CD4-positive, alpha-beta memory T cell (primary cell): ENCODE measurements at places on chromosomes 3 and 15.

DNA sequence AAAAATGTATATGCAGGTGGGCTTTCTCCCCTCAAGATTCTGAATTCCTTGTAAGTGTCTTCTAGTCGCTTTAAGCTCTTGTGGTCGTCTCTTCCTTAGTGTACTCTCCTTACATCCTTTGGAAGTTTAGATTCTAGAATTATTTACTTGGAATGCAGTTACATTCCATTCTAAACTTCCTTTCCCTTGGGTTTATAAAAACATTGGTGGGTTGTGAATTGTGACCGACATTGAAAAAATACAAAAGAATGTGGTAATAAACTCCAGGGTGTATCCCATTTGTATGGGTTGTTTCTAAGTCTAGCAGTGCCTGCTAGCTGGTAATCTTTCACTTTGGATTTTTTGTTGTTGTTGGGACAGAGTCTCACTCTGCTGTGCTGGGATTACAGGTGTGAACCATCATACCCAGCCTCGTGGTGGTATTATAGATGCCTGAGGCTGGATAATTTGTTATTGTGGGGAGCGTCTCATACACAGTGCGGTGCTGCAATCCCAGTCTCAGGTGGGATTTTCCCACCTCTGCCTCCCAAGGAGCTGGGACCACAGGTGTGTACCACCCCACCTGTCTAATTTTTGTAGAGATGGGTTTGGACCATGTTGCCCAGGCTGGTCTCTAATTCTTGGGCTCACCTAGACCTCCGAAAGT lies 9.1 kb downstream of the CHD2 start:
- no peak for DNase-seq

DNA sequence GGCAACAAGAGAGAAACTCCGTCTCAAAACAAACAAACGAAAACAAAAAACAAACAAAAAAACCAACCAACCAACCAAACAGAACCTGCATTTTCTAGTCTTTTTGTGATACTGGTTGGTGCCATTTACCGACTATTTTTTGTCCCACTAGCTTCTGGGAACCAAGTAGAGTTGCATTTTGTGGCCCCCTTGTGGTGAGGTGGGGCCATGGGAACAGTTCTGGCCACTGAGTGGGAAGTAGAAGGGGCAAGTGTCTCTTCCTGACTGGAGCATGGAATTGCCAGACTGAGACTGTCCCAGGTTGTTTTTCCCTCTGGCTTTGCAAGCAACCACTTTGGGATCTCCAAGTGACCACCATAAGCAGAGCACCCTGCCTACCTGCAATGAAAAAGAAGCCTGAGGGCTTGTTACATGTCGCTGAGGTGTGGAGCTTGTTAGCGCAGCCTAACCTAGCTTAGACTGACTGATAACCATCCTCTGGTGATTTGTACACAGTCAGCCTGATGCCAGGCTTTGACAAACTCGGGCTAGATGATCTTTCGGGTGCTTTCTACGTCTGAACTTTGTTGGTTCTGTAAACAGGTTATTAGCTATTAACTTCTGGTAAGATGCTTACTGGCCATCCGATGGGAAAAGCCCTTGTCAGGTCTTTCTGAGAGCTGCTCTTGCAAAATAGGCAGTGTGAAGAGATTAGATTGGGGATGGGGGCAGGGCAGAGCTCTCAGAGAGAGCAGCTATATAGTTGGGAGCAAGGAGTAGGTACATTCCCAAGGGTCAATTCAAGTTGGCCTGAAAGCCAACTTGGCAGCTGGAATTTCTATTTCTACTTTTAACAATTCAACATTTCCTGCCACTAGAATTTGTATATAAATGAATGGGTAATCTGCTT lies 172.2 kb downstream of the SSR3 start:
- DNase-seq: no peak

GRCh38 chr15:99477791-99478471 lies 87.9 kb upstream of the MEF2A start:
- DNase-seq: no peak

GRCh38 chr3:77404871-77405270 lies 365.0 kb downstream of the ROBO2 start:
- DNase-seq: no peak

- DNase-seq: no peak
These were observed 49.6 kb upstream of the ST8SIA2 start for GRCh38 chr15:92343924-92344643.

GRCh38 chr3:123285479-123285878 lies 83.7 kb downstream of the SEC22A start:
- DNase-seq: no peak

- DNase-seq: no peak
These were observed 7.0 kb downstream of the FILIP1L start for GRCh38 chr3:100107221-100107814.

GRCh38 chr3:63905731-63906620 lies 6.2 kb downstream of the SCAANT1 start:
- no peak for DNase-seq

GRCh38 chr15:32119694-32120330 lies 89.5 kb downstream of the CHRNA7 start:
- DNase-seq: no peak

GRCh38 chr3:99481561-99481960 lies 156.8 kb upstream of the COL8A1 start:
- no peak for DNase-seq

DNA sequence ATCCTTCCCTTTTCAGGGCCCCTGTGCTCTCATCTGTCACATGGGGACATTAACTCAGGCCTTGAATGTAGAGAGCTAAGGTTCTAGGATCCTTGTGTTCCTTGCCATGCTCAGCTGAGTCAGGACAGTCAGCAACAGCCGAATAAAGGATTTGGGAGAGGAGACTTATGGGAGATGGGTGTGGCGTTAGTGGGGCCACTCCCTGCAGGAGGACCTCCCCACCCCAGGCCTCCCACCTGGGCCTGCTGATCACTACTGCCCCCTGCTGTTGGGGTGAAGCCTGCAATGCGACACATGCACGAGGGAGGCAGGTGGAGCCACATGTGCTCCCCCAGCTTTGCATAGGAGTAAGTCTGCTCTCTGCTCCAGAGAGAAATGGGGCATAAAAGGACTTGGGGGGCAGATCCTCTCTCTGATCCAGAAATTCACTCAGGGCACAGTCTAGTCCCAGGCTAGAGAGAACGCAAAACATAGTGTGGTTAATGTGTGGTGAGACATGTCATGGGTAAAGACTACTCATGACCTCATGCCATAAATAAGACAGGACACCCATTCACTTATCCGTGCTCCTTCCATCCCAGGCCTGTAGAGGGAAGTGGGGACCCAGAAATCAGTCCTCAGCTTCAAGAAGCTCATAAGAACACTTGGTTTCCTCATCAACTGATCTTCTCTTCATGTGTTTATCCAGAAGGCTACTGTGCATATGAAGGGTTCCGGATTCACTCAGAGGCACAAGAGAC lies 19.4 kb downstream of the RBP1 start:
- DNase-seq: no peak

DNA sequence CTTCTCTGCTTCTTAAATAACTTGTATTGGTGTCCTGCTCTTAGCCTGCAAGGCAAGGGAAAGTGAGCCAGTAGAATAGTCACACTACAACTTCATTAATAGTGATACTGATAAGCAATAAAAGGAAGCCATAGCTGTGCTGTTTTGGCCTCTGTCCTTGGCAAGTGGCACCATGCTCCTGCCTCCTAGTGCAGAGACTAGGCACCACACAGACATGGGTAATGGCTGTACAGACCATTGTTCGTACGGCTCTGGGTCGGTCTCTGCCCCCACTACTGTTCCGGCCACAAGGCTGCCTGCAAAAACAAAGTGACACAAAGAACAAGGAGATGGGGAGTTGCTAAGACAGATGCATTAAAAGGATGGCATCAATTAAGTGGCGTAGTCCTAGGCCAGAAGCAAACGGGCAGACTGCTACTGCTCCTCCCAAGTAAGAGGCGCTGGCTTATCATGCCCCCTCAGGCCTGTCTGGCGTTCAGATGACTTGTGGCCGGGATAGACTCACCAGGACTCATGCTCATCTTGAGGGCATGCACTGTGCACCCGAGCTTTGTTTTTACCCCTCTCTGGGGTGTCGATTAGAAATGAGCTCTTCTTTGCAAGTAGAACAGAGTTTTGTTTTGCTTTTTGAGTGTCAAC lies 75.6 kb downstream of the TRAK1 start:
- no peak for DNase-seq

DNA sequence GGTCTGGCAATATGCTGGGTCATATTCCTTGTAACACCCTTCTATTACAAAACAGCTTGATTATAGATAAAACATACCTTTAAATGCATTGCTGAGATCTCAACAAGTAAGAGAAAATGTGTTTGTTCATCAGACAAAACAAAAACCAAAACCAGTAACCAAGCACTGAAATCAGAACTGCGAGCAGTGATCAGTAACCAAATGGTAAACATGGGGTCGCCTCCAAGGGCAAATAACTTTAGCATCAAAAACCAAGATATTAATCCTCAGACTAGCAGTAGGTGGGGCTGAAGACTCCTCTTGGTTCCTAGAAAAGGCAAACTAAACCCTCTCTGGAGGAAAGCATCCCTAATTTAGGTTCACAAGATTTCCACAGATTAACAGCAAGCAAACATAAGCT lies 6.6 kb upstream of the HESX1 start:
- DNase-seq: no peak

- DNase-seq: no peak
These were observed 22.3 kb downstream of the IL5RA start for GRCh38 chr3:3087716-3088465.

DNA sequence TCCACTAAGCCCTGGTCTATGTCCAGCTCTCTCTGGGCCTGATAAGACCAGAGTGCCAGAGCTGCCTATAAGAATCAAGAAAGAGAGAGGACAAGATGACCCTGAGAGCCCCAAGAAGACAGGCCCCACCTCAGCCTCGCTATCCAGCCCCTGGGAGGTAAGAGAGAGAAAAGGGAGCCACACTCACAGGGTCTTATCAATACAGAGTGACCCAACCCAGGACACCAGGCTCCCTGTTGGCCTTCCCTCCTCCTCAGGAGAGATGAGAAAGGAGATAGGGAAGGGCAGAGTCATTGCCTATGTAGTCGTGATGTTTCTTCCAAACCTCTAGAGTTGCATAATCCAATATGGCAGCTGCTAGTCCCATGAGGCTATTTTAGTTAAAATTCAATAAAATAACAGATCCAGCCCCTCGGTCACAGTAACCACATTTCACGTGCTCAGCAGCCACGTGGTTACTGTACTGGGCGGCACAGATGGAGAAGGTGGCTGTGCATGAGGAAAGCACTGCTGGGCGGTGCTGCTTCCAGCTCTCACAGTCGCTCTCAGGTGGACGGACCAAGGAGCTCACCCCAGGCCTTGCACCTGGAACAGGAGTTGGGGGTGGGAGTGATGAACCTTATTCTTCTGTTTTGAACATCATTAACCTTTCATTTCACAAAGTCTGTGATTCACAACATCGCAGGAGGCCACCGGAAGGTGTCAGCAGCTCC lies 525.8 kb downstream of the SHQ1 start:
- no peak for DNase-seq

DNA sequence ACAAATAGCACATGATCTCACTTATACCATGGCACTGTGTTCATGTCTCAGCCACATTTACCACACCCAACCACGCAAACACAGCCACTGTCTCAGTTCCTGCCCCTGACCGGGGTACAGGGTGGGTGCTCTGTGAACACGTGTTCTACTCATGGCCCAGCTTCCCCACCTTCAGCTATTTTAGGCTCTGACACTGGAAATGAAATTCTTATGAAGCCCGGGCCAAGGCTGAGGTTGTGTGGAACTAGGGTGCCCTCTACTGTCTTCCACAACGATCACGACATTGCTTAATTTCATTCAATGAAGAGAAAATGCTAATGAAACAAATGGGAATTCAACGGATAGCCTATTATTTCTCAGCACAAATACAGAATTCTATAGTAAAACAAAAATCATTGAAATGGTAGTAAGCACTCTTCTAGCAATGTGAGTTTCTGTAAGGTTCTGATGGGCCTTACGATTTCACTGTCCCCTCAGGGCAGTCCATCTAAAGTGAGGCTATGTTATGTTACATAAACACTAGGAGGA lies 2.1 kb upstream of the GABRA5 start:
- no peak for DNase-seq

DNA sequence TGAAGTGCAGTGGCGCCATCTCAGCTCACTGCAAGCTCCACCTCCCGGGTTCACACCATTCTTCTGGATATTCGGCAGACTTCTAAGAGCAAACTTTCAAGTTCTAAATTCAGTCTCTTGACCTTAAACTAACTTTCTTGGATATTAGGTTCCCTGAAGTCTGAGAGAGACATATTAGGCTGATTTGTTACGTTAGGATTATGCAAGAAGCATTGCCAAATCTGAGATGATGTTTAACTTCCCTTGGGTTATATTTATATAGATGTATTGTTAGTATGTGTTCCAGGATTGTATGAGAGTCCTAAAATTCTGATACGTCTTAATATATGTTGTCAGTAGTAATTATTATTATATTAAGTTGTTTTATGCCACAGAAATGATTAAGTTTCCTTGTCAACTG lies 80.1 kb downstream of the SLC6A1 start:
- no peak for DNase-seq

DNA sequence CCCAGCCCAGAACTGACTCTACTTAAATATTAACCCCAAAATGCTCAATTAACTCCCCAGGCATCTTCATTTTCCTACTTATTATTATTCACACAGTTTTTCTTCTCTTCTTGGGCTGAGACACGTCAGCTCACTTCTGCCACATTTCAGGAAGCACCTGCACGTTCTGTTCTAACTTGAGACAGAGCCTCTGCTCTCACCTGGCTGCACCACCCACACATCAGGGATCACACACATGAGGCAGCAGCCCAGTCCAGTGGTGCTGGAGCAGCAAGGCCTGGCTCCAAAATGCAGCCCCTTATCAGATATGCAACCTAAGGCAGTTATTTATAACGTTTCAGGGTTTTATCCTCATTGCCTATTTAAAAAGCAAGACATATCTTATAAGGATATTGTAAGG lies 127.5 kb downstream of the OSBPL10 start:
- DNase-seq: no peak

- no peak for DNase-seq
These were observed 44.1 kb downstream of the CHST2 start for GRCh38 chr3:143163562-143164100.

DNA sequence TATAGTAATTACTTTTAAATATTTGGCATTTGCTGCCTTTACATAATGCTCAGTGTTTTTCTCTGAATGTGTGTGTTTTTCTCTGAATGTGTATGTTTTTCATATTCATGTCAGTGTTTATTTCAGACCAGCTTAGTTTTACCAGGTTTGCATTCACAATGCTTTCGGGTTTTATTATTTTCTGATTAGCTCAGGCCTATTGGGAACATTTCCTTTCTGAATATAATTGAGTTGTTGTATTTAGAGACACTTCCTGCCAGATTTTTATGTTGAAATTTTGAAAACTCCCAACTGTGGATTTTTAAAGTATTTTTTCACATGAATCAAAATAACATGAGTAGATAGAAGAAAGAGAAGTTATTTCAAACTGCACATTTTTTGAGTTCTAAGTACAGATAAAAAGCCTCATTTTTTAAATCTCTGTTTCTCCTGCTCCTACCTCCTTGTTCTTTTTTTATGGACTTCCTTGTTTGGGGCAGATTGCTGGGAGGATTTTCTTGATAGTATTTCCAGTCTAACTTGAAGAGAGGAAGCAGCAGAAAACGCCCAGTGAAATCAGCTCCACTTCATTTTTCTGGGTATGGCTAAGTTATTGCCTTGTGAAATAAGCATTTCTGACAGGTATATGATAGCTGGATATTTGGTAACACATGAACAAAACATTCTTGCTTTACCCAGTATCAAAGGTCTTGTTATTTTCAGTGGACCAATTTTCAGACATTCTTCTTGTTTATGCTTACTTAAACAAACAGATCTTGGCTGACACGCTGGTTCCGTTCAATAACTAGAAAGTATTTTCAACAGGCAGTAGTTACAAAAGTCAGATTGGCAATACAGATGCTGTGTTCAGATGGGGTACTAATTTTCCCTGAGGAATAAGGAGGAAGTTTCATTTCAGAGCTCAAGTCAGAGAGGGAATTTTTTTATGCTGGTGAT lies 70.7 kb downstream of the RIOX2 start:
- no peak for DNase-seq
